Effector memory CD8-positive, alpha-beta T cell (primary cell): ENCODE measurements at places on chromosomes 16 and 17.

DNA sequence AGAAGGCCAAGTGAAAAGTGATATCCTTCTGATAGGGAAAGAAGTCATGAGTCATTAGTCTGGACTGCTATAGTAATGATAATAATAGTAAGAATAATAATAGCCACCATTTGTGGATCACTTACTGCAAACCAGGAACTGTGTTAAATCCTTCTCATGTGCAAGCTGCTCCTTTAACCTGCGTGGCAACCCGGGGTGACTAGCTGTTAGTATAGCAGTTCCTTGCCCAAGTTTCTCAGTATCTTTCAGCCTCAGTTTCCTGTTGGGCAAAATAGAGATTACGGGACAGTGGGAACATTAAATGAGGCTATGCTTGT lies 129.5 kb downstream of the CDH13 start:
- DNase-seq = no peak

DNA sequence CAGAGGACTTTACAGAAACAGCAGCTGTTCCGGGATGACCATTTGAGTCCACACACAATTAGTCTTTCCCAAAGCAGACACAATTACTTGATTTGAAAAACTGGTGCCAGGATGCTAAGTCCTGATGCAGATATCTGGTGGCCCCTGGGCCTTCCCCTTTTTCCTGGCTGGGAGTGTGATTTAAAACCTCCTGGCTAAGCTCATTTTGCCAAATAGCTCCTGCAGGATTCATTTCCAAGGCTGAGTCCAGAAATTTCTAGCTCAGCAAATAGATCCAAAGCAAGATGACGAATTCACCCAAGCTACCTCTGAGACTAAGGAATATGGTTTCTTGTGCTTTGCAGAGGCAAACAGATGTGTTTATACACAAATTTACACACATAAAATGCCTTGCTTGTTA lies 422.2 kb downstream of the CA10 start:
- DNase-seq = no peak

- DNase-seq = no peak
Observed at GRCh38 chr17:60534613-60535157, 8.6 kb upstream of the APPBP2 start.

DNA sequence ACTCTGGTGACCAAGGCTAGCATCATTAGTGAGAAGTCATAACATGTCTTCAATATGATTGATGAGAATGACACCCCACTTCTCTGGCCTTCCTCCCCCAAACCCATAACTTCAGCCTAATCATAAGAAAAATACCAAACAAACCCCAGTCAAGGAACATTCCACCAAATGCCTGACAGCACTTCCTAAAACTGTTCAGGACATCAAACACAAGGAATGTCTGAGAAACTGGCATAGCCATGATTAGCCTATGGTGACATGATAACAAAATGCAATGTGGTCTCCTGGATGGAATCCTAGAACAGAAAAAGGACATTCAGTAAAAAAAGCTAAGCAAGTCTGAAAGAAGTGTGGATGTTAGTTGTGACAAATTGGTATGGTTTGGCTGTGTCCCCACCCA lies 24.7 kb upstream of the TBX4 start:
- DNase-seq = no peak

DNA sequence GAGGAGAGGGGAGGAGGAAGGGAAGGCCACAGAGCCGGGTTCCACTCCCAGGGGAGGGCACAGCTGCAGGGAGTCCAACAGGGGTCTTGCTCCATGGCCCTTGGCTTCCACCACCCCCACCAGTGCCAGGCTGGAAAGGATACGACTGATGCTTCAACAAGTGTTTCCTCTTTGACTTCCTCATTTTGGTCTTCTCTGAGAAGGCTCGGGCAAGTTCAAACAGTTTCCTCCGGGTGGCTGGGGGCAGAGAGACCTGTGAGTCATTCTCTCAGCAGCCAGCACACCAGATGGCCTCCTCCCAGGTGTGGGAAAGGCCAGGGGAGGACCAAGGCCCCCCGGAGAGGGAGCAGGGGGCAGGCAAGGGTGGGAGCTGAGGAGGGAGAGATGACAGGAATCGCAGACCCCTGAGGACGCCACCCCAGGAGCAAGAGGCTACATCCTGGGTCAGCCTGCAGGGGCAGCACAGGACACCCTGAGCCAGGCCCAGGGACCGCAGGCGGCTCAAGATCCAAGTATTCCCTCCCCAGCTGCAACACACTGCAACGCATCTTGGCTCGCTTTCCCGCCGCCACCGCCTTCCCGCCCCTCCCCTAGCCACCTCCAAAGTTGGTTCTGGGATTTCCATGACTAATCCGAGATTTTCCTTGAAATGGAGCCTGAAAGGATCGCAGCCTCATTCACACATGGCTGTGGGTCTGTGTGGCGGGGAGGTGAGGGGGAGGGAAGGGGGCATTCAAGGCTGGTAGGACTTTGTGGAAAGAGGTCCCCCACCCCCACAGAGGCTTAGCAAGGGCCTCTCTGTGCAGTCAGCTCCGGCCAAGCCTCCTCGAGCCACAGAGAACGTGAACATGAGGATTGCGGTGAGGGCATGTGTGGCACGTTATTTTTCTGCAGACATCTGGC lies 18.4 kb upstream of the MRPS23 start:
- no peak for DNase-seq

DNA sequence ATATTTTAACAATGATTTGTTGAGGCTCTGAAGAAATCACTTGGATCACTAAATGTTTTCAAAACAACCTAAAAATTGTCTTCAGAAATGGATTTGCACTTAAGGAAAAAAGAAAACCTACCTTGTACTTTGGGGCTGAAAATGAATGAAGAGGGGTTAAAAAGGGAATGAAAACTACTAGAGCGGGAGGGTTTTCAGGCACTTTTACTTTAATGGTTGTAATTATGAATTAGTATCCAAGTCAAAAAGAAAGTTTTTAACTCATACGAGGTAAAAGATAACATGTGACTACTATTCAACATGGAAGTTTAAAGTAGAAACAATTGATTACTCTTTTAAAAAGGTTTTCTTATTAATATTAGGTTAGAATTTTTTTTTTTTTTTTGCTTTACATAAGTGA lies 5.1 kb downstream of the IGF2BP1 start:
- DNase-seq = no peak

DNA sequence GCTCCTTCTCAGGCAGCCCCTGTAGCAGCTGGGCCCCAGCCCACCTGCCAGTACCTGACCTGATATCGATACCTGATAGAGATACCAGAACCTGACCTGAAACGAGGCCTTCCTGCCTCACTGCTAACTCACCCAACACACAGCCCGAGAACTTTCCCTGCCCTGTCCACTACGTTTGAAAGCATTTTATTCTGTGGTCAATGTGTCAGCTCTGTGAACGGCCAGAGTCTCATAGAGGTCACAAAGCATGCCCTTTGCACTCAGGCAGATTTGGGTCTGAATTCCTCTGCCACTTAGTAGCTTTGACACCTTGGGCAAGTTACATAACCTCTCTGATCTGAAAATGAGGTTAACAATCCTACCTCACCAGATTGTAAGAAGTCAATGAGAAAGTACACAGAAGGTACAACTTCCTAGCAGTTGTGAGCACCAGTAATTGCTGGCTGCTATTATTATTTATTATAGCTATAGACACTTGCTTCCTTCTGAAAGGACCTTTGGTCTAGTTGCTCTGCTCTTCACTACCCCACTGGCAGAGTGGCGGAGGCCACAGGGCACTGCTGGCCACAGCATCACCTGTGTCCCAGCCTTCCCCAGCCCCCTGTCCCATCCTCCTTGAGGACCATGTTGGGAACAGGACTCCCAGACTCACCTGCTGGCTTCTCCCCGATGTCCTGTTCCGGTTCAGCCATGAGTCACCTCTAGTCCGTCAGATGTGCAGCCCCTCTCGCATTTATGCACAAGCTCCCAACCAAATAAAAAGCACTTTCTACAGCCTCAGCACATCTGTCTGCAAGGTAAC lies 895 bp downstream of the ANKRD40CL start:
- DNase-seq = no peak

DNA sequence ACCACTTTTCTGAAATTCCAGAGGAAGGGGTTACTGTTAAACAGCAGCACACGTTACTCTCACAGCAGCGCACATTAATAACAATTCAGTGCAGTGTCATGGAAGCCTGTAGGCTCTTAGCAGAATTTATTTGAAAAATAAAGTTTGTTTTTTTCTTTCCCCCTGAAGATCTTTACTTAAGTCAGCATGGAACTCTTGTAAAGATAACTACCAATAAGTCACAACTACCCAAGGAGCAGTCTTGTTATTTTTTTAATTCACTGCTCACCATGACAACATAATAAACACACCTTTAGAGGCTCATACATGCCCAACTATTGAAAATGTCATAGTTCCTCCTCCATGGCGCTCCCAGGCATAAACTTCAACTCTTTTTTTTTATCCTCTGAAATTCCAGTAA lies 31.8 kb upstream of the PSMD7 start:
- no peak for DNase-seq

GRCh38 chr17:59527931-59528330 lies 37.5 kb upstream of the DHX40 start:
- no peak for DNase-seq

- DNase-seq = no peak
Observed at GRCh38 chr16:17125671-17126070, 345.1 kb downstream of the XYLT1 start.

- peak; percentile 63 for DNase-seq
Observed at GRCh38 chr17:1108765-1109605, 70.8 kb downstream of the ABR start.

DNA sequence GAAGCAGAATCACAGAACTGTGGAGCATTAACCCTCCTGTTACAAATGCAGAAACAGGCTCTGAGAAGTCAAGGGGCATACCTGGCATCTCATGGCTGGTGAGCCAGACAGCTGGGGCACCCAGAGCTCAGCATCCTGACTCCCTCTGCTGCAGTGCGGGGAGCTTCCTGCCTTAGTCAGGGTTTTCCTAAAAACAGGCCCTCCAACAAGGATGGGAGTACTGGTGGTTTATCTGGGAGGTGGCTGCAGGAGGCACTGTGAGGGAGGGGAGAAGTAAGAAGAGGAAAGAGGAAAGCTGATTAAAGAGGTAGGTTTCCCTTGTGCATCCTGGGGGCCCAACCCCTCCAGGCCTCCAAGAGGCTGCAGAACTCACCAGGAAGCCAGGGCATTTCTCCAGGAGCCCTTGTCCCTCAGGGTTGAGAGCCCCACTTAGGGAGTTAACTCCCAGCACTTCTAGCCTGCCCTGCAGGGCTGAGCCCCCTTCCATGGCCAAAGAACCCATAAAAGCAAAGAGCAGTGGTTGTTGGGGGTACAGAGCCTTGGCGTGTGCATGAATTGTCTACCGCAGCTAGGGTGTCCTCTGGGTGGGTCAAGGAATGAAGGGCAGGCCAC lies 261.5 kb upstream of the RPL38 start:
- no peak for DNase-seq

- no peak for DNase-seq
Observed at GRCh38 chr17:51298508-51299371, 38.4 kb downstream of the UTP18 start.

- peak; percentile 97 for DNase-seq
Observed at GRCh38 chr17:28902819-28903545, at the start of gene DHRS13. Gene DHRS13, minus strand, starts transcription at chr17:28903079. Its CDS starts 135 bp downstream, at chr17:28902944.

GRCh38 chr17:43018008-43018853 lies 4.0 kb downstream of the VAT1 start:
- DNase-seq = no peak

DNA sequence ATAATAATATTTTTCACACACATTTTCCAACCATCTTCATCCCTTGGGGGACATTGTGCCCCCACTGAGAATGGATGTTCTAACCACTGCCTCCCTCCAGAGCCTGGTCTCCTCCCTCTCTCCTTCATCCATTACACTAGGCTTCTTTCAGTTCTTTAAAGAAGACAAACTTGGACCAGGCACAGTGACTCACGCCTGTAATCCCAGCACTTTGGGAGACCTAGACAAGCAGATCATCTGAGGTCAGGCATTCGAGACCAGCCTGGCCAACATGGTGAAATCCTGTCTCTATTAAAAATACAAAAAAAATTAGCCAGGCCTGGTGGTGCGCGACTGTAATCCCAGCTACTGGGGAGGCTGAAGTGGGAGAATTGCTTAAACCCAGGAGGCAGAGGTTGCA lies 6.5 kb downstream of the ALOX15 start:
- no peak for DNase-seq

- DNase-seq = no peak
Observed at GRCh38 chr17:49111934-49112333, 20.6 kb upstream of the B4GALNT2 start.

DNA sequence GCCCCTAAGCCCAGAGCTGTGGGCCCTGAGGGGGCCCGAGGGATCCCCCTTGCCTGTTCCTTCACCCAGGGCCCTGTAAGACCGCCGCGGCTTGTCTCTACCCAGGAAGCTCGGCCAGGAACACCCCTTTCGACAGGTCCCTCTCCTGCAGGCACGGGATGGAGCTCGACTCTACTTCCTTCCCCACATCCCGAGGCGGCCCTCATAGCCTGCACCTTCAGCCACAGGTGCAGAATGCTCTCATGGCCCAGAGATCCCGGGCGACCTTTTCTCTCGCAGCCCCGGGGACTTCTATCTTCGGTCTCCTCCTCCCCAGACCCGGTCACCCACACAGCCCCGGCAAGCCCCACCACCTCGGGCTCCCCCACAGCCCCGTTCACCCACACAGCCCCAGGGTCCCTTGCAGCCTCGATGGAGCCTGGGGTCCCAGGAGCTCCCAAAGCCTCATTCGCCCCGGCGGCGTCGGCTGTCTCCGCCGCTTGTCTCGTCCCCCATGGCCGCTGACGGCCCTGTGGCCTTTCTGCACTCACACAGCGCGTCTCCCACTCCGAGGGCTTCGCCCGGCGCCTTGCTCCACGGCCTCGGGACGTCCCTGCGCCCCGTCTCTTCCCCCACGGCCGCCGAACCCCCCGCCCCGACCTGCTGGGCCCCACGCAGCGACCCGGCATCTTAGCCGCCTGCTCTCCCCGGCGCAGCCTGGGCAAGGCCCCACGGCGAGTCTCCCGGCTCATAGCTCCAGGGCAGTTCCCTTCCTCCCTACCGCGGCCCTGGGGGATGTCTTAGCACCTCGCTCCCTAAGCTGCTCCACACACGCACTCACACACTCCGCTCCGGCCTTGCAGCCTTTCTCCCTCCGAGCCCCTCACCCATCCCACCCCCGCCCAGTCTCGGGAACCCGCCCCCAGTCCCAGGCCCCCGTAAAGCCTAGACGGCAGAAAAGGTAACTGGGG lies 650 bp downstream of the KIAA0753 start:
- DNase-seq = no peak

GRCh38 chr17:65598746-65599145 lies 37.3 kb upstream of the AXIN2 start:
- DNase-seq = no peak

DNA sequence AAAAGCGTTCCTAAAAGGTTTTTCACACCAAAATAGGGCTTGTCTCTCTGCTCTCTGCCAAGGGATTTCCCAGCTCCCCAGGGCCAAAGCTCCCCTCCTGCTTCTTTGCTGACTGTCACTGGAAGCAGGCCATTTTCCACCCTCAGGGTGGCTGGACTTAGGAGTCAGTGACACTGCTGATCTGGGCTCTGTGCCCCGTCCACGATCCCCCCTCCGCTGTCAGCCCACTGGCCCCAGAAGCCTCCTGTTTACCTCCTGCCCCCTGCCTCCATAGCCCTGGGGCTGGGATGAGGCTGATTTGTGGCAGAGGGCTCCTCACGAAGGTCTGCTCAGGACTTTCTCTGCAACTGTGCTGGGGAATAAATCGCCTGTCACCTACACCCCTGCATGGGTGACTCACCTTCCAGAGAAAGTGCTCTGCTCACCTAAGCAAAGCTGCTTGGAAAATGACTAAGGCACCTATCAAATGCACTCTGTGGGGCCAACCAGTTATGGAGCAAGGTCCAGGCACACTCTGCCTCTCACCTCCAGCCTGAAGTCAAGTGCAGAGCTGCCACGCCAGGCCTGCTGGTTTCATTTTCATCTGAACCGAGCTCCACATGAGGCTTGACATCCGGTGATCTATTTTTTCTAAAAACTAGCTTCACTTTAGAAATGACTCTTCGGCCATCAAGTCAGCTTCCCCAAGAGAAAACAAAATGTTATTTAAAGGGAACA lies 4.9 kb downstream of the MAP3K14 start:
- peak; percentile 50 for DNase-seq
